HFFc6 (cell line): ENCODE measurements at places on chromosomes 11 and 22. TPM values are rescaled to one million over a fixed set of nuclear protein-coding genes. Genes with fewer than 3 reads are reported as not detected.

The CABP2 gene
- total RNA-seq = not detected in 3 replicates

The SYT7 gene
- not detected in 3 replicates for total RNA-seq

The CEP126 gene
- 1.3 to 2.2 TPM (median 1.6 TPM) in 3 replicates for total RNA-seq

GRCh38 chr11:65615950-65616574 lies 486 bp downstream of the PCNX3 start:
- DNase-seq = no peak

GRCh38 chr11:124930799-124931198 lies 5.0 kb downstream of the HEPACAM start:
- DNase-seq = no peak

GRCh38 chr11:130710497-130711012 lies 205.7 kb downstream of the SNX19 start:
- DNase-seq = no peak

GRCh38 chr11:117169736-117170135 lies 8.8 kb upstream of the SIDT2 start:
- DNase-seq = no peak

DNA sequence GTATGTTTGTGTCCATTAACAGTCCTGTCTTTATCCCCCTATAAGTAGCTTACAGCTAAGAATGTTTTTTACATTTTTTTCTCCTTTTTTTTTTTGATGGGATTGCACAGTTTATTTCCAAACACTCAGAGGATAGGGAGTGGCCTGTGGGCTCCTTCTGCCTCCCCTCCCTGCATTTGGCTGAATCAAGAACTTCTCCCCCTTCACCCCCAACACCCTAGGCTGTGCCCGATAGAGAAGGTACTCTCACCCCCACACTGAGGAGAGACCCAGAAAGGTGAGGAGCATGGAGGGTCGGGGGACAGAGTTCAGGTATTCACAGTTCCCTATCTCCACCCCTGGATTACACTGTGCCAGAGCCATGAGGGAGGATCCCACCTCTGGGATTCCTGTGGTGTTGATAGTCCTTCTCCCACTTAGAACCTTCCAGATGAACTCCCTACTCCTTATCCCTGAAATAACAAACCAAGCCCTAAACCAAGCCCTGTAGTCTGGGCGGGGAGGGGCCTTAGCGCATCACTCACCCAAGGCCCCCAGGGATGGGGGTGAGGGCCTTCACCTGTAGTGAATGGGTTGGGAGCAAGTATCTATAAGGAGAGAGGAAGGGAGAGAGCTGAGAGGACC lies 97.1 kb downstream of the ADAMTS15 start:
- no peak for DNase-seq

GRCh38 chr22:39514373-39514973 lies 5.9 kb upstream of the ATF4 start:
- no peak for DNase-seq

GRCh38 chr11:107924306-107924705 lies 3.9 kb upstream of the RAB39A start:
- no peak for DNase-seq

DNA sequence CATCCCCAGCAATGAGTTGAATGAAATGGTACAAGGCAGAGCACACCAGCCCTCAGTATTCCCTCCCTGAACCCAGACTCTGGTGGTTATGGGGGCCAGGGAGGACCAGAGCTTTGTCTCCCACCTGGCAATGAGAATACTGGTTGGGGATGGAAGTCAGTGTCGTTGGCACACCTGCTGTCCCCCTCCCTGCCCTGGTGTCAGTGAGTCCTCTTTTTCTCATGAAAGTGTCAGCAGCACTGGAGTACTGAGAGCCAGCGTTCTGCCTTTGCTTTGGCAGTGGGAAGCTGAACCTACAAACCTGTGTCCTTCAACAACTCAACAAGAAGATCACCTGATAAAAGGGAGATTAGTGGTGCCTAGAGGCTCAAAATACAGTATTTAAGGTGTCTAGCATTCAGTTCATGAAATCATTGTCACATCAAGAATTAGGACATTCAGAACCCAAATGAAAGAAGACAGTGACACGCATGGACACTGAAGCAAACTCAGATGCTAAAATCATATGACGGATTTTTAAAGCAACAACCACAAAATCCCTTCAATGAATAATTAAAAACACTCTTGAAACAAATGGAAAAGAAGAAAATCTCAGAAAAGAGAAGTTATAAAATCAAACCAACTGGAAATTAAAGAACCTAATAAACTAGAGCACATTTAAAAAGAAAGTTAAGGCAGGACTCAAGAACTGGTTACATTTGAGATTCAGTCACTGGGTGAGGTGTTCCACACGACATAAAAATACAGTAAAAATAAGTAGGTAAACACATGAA lies 77.5 kb upstream of the VPREB1 start:
- no peak for DNase-seq

GRCh38 chr22:42855721-42856120 lies 1.4 kb downstream of the ARFGAP3 start:
- DNase-seq = no peak

DNA sequence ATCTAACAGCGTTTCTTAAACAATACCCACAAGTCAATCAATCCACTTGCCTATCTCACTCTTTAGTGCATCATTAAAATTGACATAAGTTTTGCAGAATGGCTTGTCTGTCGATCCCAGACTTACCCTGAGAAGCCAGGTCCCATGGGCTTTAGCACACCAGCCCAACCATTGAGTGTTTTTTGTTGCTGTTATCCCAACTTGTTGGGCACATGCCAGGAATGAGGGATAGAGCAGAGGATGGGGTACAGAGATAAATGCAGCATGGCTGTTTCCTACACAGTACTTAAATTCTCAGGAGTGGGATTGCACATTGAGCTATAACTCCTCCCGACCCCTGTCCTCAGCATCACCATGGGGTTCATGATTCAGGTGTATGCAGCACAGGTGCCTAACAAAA lies 64.2 kb upstream of the RASSF10 start:
- no peak for DNase-seq

- DNase-seq = no peak
Observed at GRCh38 chr11:125412509-125412908, 83.6 kb downstream of the FEZ1 start.

- no peak for DNase-seq
Observed at GRCh38 chr11:5242933-5243815, 6.5 kb downstream of the HBG1 start.
